NCI-H2107 (cell line): ENCODE measurements at places on chromosomes 2 and 18.

DNA sequence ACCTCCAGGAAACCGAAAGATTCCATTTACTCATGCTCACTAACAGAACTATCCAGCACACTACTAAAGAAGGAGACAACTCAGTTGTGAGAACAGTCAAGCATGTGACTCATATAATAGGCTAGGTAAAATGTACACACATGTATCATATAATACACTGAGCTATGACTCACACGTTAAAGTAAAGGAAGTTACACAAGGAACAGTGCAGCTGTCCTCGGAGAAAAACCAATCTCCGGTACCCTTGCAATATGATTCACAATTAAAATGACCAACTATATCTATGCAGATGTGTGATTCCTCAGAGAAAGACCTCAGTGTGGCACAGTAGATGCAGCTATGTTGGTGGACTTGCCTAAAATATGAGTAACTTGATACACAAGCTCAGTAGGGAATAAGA is 76.5 kb downstream of the STRN start:
- no peak for DNase-seq

- DNase-seq = no peak
Measured at GRCh38 chr2:104856086-104856972, 2.4 kb downstream of the POU3F3 start.

DNA sequence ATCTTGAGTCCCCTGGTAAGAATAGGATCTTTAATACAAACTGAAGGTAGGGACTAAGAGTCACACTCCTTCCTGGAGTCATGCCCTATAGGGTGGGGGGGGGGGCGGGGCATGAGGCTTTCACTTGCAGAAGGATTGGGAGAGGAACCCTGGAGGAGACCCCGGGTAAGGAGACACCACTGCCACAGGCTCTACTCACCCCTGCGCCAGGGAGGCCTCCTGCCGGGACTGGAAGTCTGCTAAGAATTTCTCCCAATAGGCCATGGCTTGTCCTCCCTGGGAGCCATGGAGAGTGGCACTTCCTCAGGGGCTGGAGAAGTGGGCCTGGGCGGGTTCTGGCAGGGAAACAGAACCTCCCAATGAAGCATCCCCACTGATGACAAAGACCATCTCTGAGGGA is 645.3 kb upstream of the RAB6C start:
- no peak for DNase-seq

GRCh38 chr2:45882707-45883602 is 231.5 kb downstream of the PRKCE start:
- no peak for DNase-seq

- no peak for DNase-seq
Measured at GRCh38 chr18:58427321-58427720, 201.6 kb downstream of the ALPK2 start.

GRCh38 chr18:21004726-21005125 is 106.9 kb downstream of the ROCK1 start:
- DNase-seq = no peak

- no peak for DNase-seq
Measured at GRCh38 chr18:61398961-61399705, 65.9 kb downstream of the CDH20 start.

DNA sequence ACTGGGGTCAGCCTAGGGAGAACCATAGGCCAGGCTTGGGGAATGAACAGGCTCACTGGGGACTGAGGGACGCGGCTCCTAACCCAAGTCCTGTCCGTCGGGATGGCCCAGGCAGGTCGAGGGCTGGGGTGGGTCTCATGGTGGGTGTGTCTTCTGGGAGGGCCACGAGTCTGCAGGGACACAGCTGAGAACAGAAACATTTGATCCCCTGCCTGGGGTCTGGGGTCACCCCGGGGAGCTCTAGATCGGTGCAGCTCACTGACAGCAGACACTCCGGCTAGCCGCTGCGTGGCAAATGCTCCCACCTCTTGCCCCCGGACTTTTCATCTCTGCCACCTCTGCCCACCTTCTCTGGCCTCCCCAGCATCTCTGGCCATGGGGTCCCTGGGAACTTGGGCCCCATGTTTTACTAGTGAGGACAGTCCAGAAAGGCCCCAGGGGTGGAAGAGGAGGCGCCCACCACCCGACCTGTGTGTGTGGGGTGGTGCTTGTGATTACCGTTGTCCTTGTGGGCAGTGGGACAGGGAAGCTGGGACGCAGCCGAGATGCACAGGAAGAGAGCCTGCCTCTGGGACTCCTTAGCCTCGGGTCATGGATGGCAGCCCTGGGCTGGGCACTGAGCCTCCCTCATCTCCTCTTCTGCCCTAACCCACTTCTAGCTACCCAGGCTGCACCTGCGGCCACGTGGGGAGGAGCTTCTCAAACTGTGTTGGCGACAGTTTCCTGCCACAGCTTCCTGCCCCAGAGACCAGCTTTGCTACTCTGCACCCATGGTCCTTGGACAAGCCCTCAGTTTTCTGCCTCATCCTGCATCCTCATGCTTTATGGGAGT is 4.9 kb downstream of the ZAP70 start:
- DNase-seq = no peak

GRCh38 chr2:208265371-208265800 is 669 bp upstream of the PIKFYVE start:
- DNase-seq = no peak

GRCh38 chr18:46398625-46399024 is 258.4 kb downstream of the LOXHD1 start:
- no peak for DNase-seq

- no peak for DNase-seq
Measured at GRCh38 chr18:56383349-56383748, 255.0 kb downstream of the TXNL1 start.

DNA sequence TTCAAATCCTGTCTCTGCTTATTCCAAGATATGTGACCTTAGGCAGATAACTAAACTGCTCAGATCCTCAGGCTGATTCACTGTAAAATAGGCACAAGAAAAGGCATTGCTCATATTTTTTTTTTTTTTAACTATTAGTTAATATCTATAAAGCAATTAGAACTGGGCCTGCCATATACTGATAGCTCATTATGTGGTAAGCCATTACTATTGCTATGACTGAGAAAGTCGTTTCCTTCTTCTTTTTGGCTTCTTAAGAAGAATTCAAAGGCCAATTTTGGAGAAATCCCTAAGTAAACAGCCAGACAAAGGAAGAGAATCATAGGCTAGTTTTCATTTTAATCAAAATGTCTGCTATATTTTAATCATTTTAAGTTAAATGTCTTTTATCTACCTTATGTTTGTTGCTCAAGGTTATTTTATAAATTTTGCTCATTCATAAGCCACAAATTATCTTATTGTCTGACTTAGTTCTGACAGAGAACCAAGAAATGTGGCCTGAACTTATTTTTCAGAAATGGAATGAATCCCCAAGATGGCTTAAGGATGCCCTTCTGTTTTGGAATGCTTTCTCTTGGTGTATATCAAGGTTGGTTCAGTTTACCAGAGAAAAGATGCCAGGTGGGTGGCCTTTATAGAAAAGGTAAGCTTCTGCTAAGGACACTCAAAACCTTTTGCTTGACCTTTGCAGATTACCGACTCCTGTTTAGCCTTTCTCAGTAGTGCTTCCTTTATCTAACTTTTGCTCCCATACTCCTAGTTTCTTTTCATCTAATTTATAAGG is 21.3 kb upstream of the VRK2 start:
- DNase-seq = no peak

DNA sequence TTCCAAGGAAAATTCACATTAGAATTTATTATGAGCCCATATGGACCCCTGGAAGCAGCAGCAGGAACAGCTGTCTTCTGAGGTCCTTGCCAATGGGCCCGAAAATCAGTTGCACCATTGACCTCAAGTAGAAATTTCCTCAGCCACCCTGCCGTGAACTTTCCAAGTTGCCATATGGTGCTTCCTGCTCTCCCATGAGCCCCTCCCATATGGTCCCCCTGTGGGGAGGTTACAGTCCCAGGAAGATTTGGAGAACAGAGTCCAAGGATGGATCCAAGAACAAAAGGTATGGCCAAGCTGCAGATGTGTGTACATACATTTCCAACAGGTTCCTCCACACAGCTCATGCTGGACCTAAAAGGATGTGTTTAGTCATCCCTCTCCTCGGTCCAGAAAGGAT is 34.6 kb downstream of the DIPK1C start:
- DNase-seq = no peak

DNA sequence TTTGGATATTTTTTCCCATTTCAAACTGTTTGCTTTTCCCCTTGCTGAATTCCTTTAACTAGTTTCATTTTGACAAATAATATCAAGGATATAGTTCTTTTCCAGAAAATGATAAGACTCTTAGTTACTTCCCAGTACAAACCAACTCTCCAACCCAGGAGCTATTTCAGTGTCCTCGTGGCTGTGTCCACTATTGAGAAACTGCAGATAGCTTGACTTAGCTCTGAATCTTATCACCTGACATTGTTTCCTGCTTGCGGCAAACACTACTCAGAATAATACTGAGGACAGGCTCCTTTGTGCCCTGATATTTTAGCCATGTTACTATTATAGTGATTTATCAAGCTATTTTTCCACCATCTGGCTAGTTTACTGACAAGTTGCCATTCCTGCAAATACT is 74.6 kb downstream of the KLF7 start:
- DNase-seq = no peak

DNA sequence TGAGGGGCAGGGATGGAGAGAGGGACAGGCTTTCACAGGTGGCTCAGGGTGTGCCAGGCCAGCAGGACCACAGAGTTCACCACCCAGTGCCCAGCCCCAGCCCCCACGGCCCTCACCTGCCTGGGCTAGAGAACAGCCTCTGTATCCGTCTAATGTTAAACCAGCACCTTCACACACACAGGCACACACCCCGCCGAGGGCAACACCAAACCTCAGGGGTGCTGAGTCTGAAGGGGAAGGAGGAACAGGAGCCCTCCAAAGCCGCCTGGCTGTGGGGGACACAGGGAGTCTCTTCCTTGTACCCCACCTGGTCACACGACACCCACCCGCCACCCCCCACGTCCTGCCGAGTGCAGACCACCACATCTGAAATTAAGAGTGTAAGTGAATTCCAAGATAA is 205.8 kb upstream of the SALL3 start:
- no peak for DNase-seq

DNA sequence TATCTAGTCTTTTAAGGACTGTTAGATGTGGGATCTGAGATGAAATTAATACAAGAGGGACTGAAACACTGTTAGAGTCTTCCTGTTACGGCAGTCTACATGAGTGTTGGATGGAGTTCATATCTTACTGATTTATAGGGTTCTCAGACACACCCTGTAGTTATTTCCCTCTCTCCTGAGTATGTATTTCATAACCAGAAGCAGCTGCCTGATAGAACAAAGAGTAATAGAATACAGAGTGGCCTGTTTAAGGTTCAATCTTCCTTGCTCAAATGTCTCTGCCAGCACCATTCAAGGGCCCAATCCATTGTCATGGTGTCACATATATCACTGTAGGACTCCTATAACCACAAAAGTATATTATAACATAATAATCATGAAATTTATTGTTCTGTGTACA is 1229.1 kb upstream of the ACVR2A start:
- DNase-seq = no peak

DNA sequence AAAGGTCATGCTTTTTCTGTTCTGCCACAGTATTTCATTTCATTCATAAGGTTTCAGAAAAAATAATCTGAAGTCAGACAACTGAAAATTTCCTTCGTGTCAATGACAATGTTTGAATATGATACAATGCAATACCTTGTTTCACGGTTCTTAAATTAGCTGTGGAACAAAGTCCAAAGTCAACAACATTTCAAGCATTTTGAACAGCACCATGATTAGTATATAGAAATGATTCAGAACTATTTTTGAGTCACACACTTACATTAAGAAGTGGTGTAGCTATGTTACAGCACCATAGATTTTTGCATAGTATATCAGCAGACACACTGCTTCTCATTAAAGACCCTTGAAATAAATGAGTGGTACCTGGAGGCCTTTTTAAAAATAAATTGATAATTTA is 178.3 kb upstream of the DSEL start:
- DNase-seq = no peak

DNA sequence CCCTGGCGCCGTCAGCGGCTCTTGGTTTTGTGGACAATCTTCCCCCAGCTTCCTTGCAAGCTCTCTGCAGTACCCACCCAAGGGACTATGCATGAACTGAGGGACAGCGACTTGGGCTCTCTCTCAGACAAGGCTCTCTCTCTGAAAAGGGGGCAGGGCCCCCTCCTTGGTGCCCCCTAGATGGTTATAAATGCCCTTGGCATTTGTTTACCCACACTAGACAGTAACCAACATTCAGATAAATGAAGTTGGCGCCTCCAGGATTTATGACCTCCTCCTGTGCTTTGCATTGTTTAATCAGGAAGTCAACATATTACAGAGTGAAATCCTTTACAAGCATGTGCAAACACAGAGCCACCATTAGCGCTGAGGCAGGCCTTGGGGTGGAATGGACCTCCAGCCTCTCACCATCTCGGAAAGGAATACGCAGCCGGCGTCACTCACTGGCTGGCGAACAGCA is 547.4 kb upstream of the ID2 start:
- no peak for DNase-seq

GRCh38 chr2:62461707-62462106 is 44.3 kb downstream of the TMEM17 start:
- no peak for DNase-seq

GRCh38 chr2:68769586-68770270 is 35.1 kb downstream of the ARHGAP25 start:
- DNase-seq = no peak

DNA sequence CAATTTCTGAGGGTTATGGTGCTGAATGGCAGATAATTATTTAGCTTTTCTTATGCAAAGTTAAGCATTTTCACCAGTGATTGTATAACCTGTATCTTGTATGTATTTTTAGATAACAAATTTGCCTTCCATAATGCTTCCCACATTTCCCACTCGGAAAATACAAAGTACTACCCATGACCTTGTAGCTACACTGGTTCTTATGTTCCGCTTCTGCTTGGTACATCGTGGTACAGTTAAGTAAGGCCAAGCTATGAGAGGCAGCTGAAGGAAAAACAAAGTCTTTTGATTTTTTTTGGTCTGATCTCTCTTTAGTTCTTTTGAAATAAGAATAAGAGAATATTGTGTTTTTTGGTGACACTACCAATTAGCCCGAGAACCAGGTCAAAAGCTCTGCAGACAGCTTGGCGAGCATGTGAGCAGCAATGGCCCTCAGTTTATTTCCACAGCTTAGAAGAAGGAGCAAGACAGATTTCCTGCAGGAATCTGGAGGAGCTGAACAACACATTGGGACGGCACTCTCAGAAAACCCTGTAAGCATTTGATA is 26.8 kb downstream of the SH3YL1 start:
- DNase-seq = no peak

- DNase-seq = no peak
Measured at GRCh38 chr2:181022652-181023051, 42.2 kb downstream of the UBE2E3 start.

GRCh38 chr2:19973466-19973865 is 16.4 kb downstream of the WDR35 start:
- DNase-seq = no peak

GRCh38 chr2:27653397-27653796 is 10.0 kb downstream of the SUPT7L start:
- no peak for DNase-seq

- no peak for DNase-seq
Measured at GRCh38 chr2:45857867-45858520, 206.5 kb downstream of the PRKCE start.
